Activated naive CD8-positive, alpha-beta T cell treated with anti-CD3 and anti-CD28 coated beads for 36 hours (primary cell): ENCODE measurements at places on chromosomes 13 and 19. TPM values are rescaled to one million over a fixed set of nuclear protein-coding genes. Genes with fewer than 3 reads are reported as not detected.

The SULT2A1 gene
- total RNA-seq = not detected

The APOC1 gene
- 3.0 TPM for total RNA-seq

The CNFN gene
- not detected for total RNA-seq

The TPRX2 gene
- total RNA-seq = not detected

The SHD gene
- total RNA-seq = not detected

The ZNF442 gene
- total RNA-seq = 1.3 TPM

The IZUMO4 gene
- 12.6 TPM for total RNA-seq

The PLVAP gene
- total RNA-seq = not detected
